Upper lobe of right lung (tissue), 1 donor: ENCODE measurements at places on chromosomes 2 and 18. TPM values are rescaled to one million over a fixed set of nuclear protein-coding genes. Genes with fewer than 3 reads are reported as not detected.

GRCh38 chr2:115842306-115842705, 1399.9 kb downstream of the DPP10 start:
- no peak for DNase-seq

DNA sequence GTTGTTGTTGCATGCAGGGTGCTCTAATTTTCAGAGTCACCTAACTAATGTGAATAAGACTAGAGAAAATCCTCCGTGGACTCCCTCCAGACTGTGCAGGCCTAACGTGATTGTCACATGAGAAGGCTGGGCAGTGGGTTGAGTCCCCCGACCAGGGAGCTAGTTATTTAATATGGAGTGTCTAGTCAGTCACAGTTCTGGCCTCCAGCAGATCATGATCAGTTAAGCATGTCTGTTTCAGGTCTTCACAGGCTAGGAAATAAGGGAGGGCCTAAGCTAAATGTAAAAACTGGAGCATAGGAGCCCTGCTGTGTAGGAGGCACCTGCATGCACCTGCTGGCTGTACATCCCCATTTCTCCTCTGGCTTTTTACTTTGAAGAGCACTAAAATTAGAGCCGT, 86.8 kb downstream of the PRPF40A start:
- DNase-seq, result no peak

- no peak for DNase-seq
Measured at GRCh38 chr18:49096021-49096420, 145.3 kb upstream of the SMAD7 start.

Gene KANSL1L
- 36.3 TPM for total RNA-seq

- no peak for DNase-seq
Measured at GRCh38 chr2:219907011-219907365, 279.6 kb downstream of the SLC4A3 start.

DNA sequence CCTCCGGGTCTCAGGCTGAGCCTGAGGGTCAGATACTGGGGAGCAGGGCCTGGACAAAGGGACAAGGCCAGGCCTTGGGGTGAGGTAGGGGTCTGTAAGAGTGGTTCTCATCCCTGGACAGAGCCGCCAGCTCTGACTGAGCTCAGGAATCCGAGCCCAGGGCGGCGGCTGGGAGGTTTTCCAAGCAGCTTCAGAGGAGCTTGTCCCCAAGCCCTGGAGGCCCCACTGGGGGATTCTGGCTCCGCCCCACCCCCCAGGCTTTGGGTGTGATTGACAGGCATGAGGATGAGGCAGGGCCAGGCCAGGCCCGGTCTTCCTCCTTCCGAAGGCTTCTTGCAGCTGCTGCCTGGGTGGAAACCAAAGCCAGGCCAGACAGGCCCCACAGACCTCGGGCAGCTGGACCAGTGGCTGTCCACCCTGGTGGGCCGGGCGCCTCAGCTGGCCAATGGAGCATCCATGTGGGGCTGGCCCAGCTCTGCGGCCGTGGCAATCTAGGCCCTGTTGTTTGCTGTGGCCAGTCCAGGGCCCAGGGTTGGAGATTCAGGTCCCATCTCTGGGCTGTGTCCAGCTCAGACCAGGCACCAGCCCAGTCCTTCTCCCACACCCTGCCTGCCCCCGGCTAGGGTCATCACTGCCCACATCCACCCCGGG, 23.1 kb upstream of the GPC1 start:
- DNase-seq, result peak; percentile 56

Gene DSC3
- total RNA-seq, result 1.6 TPM

GRCh38 chr2:240619506-240620148, 5.7 kb upstream of the GPR35 start:
- peak; percentile 68 for DNase-seq

GRCh38 chr2:70928366-70928765, 7.3 kb upstream of the ATP6V1B1 start:
- no peak for DNase-seq

- no peak for DNase-seq
Measured at GRCh38 chr2:85183479-85183878, 50.3 kb downstream of the TCF7L1 start.

DNA sequence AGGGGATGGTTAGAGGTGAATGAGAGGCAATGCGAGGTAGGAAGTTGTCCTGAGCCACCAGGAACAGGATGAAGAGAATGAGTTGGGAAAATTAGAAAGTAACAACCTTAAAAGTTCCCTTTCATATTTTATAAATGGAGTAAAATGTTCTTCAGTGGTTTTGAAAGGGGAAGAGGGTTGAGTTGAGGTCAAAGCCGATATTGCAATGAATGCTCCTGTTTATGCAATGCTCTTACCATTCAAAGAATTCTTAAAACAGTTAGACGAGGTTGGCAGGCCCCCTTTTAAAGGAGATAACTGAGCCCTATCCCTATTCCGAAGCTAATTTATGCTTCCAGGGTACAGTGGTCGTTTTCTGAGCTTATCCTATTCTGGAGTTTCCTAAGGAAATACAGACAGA, 2110.3 kb upstream of the CELF4 start:
- no peak for DNase-seq

DNA sequence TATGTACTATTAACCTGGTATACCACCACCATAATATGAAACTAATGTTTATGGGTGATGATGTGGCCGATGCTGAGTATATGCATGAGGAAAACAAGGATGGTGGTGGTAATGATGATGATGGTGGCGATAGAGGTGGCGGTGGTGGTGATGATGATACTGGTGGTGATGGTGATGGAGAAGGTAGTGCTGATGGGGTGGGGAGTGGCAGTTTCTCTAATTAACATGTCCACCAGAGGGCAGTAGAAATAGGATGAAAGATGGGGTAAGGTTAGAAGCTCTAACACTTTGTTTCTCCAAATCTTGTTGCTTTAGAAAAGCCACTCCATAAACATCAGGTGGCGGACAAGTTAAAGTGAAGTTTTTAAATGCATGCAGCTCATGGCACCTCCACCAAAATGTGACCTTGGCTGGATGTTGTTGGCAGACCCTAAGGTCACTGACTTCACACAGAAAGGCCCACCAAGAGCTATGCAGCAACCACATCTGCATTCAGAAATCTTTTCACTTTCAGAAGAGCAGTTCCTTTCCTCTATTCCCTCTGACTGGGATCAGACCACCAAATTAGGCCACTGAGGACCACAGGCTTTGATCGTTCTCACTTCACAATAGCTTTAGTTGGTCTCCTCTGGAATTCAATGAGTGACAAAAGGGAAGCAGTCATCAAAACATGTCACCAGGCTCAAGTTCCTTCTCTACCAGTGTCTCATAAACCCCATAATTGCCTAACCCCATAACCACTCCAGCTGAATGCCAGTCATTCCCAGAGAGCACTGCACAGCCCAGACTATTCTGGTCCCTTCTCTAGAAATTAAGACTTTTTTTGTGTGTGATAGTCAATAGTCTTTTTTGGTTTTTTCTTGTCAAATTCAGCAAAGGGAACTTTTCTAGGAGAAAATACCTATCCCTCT, 7.5 kb upstream of the BCL11A start:
- DNase-seq, result no peak

DNA sequence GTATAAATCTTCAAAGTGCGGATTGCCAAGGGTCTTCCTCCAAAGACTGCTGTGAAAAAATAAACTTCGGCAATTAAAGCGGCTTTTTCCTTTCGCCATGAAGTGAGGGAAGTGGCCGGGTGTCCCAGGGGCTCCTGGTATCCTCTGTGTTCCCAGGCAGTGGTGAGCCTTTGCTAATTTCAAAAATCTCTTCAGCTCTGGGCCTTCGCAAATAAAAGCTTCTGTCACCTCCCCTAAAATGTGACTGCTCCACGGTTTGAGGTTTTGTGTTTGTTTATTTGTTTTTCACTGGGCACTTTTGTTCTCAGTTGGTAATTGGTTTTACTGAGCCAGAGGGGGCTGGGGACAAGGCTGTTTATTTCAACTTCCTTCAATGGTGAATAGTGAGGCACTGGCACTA, 270.1 kb upstream of the POU3F3 start:
- no peak for DNase-seq

Gene RTP5
- total RNA-seq, result not detected

DNA sequence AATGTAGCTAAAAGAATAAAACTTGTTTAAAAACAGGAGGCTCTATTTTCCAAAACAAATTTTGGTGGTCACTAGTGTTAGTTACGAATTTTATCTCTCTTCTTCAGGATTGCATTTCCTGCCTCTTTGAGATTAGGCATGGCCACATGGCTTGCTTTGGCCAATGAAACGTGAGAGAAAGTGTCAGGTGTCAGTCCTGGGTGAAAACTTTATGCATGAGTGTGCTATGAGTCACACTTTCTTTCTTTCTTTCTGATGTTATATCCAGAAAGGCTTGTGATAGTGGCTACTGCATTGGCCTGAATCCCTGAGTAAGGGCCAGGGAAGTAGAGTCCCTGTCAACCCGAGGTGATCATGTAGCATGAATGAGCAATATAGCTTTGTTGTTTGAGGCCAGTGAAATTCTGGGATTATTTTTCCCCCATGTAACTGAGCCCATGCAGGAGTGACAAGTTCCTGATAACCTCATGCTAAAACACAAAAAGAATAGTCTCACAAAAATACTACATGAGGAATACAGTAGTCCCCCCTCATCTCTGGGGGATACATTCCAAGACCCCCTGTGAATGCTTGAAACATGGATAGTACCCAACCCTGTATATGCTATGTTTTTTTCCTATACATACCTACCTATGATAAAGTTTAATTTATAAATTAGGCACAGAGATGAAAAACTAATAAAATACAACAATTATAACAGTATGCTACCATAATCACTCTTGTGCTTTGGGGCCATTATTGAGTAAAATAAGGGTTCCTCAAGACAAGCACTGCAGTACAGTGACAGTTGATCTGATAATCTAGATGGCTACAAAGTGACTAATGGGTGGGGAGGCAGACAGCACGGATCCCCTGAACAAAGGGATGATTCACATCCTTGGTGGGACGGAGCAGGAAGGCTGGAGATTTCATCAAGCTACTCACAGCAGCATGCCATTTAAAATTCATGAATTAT, 109.5 kb downstream of the CDC42EP3 start:
- no peak for DNase-seq

- no peak for DNase-seq
Measured at GRCh38 chr18:8814206-8814605, 108.8 kb downstream of the MTCL1 start.

Gene ZSWIM2
- total RNA-seq, result not detected

DNA sequence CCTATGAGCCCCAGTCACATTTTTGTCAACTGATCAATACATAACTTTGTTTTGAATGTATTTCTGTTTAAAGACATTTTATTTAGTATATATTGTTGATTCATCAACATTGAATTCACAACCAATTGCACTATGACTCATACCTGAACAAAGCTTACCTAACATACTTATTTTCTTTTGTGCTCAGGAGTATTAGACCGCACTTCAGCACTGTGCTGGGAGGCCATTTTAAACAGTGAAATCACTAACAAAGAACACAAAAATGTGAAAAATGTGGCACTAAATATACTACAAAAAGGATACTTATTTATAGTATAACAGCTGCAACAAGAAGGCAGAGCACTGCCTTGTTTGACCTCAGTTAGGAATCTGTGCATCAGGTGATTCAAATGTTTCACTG, 12.4 kb upstream of the IFIH1 start:
- DNase-seq, result no peak

GRCh38 chr18:45774065-45774521, 50.1 kb downstream of the SLC14A1 start:
- no peak for DNase-seq

DNA sequence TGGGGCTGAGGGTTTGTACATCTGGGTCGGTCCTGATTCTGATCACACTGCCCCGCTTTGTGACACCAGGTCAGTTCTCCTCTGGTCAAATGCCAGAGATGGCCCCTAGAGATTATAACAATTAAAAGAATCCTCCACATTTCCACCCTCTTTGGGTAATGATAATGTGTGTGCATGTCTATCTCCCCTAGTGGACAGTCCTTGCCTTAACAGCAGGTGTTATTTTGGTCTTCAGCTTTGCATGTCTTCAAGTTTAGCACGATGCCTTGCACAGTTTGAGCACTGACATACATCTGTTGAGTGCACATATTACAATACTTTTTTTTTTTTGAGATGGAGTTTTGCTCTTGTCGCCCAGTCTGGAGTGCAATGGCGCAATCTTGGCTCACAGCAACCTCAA, 25.7 kb upstream of the COX7A2L start:
- DNase-seq, result no peak

Gene GKN1
- total RNA-seq, result not detected
